GM23338 (cell line): ENCODE measurements at places on chromosomes 2 and 18. TPM values are rescaled to one million over a fixed set of nuclear protein-coding genes. Genes with fewer than 3 reads are reported as not detected.
A peak's percentile ranks its signal among the peaks of the same experiment; 100 is the strongest.

DNA sequence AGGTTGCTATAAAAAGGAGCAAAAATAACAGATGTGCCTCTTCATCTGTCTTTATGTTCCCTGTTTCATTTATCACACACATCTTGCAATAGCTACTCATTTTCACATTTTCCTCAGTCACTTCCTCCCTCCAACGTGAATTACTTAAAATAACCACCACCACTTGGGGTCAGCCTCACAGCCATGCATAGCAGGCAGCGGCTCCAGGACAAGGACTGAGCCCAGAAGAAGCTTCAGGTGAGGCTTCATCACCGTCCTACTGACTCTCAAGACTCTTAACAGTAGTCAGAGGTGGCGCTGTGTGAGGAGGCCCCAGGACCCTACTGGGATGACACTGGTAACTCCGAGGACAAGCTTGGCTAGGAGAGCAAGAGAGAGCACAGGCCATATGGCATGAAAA lies 15.5 kb upstream of the ST8SIA5 start:
- H3K27me3 ChIP-seq: no peaks in the 10 kb centered on the region
- H3K4me3 ChIP-seq: no peak overlapping the region
- no peaks in the 10 kb centered on the region for H3K36me3 ChIP-seq

DNA sequence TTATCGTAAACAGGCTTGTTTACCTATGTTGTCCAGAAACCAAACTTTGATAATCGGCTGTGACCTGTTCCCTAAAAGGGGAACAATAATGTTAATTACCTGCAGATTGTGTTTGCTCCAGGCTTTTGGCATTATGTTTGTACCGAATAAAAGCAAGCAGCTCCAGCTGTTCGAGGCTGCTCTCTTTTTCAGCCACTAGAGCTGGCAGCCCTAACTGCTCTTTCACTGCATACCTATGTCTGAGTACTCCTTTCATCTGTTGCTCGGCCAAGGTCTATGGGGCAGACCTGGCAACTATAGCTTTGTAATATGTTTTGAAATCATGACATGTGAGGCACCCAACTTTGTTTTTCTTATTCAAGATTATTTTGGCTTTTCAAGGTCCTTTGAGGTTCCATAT lies 77.8 kb upstream of the EHBP1 start:
- peak; percentile 50 for DNase-seq
- no peaks in the 10 kb centered on the region; the same call in 1 of the 2 replicates for H3K36me3 ChIP-seq
- H3K27ac ChIP-seq: no peak overlapping the region
- no peaks in the 10 kb centered on the region for H3K4me1 ChIP-seq

DNA sequence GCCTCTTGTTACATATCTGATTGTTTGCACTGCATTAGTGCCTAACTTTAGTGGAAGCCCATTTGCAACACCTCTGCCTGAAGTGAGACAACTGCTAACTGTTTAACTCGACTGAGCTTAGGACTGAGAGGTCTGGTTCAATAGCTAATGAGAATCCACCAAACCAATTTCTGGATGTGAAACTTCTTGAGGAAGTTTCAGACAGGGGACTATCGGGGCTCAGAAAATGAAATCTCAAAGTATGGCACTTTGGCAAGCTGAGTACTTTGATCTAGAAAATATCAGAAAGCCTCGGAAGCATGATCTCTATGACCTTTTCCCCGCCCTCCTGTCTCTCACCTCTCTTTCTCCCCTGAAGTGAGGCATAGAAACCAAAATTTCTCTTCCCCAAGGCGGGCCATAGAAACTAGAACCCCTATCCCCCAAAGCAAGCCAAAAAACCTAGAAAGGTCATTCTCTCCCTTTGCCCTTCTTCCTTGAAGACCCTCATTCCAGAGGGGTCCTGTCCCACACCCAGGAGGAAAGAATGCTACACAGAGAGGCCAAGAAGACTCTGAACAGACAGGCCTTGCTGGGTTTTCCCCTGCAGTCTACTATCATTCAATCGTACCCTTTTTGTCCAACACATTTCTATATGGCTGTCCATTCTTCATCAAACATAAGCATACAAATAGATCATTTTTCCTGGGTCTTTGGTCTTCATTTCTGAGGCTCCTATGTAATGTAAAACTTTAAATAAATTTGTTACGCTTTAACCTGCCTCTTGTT lies 69.6 kb upstream of the CREB1 start:
- no peak for DNase-seq
- no peaks in the 10 kb centered on the region for H3K27me3 ChIP-seq
- no peaks in the 10 kb centered on the region for H3K36me3 ChIP-seq
- no peak overlapping the region for H3K4me3 ChIP-seq
- H3K27ac ChIP-seq: no peak overlapping the region

DNA sequence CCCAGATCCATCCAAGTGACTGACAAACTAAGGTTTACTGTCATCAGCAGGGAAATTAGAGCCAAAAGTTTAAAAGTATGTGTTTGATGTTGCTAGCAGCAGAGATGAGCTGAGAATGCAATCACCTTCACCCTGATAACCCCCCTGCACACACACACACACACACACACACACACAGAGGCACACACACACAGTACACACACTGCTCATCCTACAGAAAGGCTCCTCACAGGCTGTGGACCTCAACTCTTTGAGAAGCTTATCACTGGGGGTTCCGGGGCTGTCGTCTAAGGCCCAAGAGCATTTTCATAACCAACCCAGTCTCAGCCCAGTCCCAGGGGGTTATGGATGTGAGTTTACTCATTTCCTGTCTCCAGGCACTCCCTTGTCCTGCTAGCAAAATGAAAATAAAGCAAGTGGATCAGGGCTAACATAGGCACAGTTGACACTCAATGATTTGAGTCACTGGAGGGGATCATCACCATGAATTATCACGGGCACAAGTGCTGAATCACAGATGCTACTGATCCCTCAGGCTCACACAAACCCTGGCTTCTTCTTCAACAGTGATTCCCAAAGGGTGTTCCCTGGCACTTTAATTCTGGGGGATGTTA lies 76.6 kb downstream of the ALK start:
- H3K27ac ChIP-seq: no peak overlapping the region
- DNase-seq: no peak
- no peak overlapping the region for H3K4me3 ChIP-seq
- H3K36me3 ChIP-seq: no peaks in the 10 kb centered on the region

DNA sequence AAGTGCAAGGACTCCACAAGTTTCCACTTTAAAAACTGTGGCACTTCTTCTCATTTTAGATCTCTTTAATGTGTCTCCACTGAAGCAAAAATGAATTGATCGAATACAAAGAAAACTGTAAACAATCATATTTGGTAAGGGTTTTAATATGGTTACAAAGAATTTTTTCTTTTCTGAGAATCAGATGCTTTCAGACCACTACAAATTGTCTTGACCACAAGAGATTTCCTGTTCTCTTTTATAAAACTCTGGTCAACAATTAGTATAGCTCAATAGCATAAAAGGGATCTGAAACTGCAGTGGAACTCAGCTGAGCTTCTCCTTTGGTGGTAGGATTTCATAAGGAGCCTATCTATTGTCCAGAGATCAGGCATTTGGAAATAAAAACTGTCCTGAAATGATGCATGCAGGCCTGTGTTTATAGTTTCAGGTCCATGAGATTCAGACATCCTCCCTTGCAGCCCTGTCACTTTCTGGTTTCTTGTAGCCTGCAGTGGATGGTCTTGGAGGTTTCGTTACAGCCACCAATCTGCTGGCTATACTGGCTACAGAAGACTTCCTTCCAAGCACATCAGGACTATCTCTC lies 120.0 kb downstream of the DOCK10 start:
- no peaks in the 10 kb centered on the region for H3K27me3 ChIP-seq
- no peaks in the 10 kb centered on the region for H3K4me1 ChIP-seq
- no peaks in the 10 kb centered on the region for H3K36me3 ChIP-seq
- no peak for DNase-seq
- no peak overlapping the region for H3K4me3 ChIP-seq

DNA sequence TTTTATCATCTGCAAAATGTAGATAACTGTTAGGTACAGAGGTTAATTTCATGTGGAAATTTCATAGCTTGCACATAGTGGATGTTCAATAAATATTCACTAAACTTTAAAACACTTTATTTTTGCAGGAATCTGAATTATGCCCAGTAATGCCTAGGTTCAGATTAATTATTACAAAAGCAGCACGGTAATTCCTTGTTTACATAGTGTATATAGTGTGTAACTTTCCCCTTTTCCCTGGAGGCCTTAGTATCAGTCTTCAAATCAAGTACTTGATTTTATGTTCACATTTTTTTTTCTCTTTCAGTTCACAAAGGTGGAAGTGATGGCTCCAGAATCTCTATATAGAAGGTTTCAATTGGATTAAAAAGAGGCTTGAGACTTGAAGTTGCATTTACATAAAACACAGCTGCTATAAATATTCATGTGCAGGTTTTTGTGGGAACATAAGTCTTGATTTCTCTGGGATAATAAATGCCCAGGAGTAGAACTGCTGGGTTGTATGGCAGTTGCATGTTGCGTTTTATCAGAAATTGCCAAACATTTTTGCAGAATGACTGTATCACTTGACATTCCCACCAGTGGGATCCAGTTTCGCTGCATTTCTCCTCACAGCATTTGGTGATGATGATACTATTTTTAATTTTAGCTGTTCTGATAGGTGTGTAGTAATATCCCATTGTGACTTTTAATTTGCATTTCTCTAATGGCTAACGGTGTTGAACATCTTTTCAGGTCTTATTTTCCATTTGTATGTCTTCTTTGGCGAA lies 27.6 kb upstream of the LGALSL start:
- no peak overlapping the region for H3K27ac ChIP-seq
- H3K27me3 ChIP-seq: no peaks in the 10 kb centered on the region
- H3K4me3 ChIP-seq: no peak overlapping the region
- no peaks in the 10 kb centered on the region for H3K36me3 ChIP-seq
- H3K4me1 ChIP-seq: no peaks in the 10 kb centered on the region

DNA sequence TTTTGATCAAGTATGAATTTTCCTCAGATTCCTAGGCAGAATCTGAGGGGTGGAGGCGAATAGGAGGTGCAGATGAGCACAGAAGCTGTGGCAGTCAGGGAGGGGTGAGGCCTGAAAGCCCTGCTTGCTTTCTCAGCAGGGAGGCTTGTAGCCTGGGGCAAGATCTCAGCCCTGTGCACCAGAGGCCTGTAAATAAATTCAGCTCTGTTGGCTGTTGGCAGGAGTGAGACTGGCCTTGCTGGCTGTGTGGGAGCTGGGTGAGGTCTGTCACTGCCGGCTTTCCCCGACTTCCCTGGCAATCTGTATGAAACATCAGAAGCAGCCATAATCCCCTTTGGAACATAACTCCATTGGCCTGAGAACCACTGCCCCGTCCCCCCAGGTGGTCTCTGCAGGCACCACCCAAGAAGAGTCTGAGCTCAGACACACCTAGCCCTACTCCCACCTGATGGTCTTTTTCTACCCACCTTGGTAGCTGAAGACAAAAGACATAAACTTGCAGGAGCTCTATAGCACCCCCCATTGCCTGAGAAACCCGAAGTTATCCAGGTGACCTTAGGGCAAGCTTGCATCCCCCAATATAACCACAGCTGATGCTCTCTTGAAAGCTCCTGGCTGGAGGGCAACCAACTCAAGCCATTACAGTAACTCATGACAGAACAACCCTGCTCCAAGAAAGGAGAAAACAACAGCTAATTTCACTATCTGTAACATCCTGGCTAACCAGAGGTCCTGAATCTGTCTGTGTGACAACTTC lies 32.3 kb downstream of the EVA1A start:
- H3K4me3 ChIP-seq: no peak overlapping the region
- H3K36me3 ChIP-seq: no peaks in the 10 kb centered on the region
- H3K4me1 ChIP-seq: peaks cover 11% of the 10 kb centered on the region
- H3K27ac ChIP-seq: no peak overlapping the region
- H3K27me3 ChIP-seq: no peaks in the 10 kb centered on the region
- DNase-seq: peak; percentile 11

DNA sequence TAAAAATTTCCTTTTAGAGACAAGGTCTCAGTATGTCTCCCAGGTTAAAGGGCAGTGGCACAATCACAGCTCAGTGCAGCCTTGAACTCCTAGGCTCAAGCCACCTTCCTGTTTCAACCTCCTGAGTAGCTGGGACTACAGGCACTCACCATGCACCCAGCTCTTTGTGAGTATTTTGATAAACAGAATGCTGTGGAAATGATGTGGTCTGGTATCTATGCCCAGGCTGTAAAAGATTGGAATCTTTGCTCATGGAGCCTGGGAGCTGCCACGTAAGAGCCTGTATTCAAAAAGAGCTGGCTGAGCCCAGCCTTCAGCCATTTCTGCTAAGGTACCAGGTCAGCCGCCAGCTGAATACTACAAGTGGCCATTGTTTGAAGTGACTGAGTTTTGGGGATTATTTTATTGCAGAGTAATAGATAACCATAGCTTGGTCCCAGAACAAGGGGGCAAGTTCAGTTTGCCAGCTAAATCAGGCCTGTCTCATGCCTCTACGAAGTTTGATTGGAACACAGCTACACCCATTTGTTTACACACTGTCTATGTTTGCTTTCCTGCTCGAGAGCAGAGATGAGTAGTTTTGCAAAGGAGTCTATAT lies 21.3 kb upstream of the ARL5A start:
- H3K36me3 ChIP-seq: no peaks in the 10 kb centered on the region
- H3K27ac ChIP-seq: no peak overlapping the region
- H3K4me3 ChIP-seq: no peak overlapping the region
- no peak for DNase-seq

- no peak for DNase-seq
- no peaks in the 10 kb centered on the region for H3K36me3 ChIP-seq
- H3K27ac ChIP-seq: no peak overlapping the region
- H3K27me3 ChIP-seq: no peaks in the 10 kb centered on the region
Measured at GRCh38 chr2:173990245-173990644, 25.1 kb upstream of the SP3 start.

GRCh38 chr2:68791914-68792313 lies 57.3 kb downstream of the ARHGAP25 start:
- no peaks in the 10 kb centered on the region for H3K4me1 ChIP-seq
- no peak for DNase-seq
- no peak overlapping the region for H3K4me3 ChIP-seq
- no peaks in the 10 kb centered on the region for H3K27me3 ChIP-seq

GRCh38 chr2:25146896-25147295 lies 21.5 kb downstream of the POMC start:
- H3K4me3 ChIP-seq: no peak overlapping the region
- no peaks in the 10 kb centered on the region for H3K27me3 ChIP-seq
- DNase-seq: no peak
- no peak overlapping the region for H3K27ac ChIP-seq
- H3K4me1 ChIP-seq: no peaks in the 10 kb centered on the region

DNA sequence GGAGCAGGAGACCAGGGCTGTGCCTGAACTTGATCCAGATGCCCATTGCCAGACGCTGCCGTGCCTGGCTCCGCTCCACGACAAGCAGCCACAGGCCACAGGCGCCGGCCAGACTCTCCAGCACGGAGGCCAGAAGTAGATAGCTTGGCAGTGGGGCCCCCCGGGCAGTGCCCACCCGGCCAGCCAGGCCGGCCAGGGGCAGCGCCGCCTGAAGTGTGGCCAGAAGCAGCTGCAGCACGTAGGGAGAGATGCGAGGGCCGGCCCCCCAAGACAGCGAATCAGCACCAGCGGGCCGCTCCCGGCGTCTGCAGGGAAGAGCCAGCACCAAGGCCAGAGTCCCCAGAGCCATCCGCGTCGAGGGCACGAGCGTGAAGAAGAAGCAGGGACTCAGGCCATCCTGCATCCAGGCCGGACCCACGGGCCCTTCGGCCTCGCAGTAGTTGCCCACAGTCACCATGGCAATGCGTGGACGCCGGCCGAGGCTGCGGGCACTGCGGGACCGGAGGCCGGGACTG lies 484 bp downstream of the ABCB6 start:
- H3K4me3 ChIP-seq: peak overlapping the region; percentile 81
- H3K27ac ChIP-seq: no peak overlapping the region
- H3K27me3 ChIP-seq: no peaks in the 10 kb centered on the region

The ABCG8 gene
- total RNA-seq: 0.31 and 0.35 TPM in 2 replicates

The PKP4 gene
- total RNA-seq: 66.7 and 92.3 TPM in 2 replicates

The EMILIN1 gene
- total RNA-seq: 4.8 and 15.4 TPM in 2 replicates

The RNF125 gene
- 29.2 and 34.8 TPM in 2 replicates for total RNA-seq

The PIK3C3 gene
- total RNA-seq: 35.4 and 39.5 TPM in 2 replicates

The INPP1 gene
- 0.31 and 6.5 TPM in 2 replicates for total RNA-seq

The TRIM43B gene
- total RNA-seq: 0.66 TPM in 1 of 2 replicates, not detected in the other
